ENCODE measurements at places on chromosomes 2 and 18.

DNA sequence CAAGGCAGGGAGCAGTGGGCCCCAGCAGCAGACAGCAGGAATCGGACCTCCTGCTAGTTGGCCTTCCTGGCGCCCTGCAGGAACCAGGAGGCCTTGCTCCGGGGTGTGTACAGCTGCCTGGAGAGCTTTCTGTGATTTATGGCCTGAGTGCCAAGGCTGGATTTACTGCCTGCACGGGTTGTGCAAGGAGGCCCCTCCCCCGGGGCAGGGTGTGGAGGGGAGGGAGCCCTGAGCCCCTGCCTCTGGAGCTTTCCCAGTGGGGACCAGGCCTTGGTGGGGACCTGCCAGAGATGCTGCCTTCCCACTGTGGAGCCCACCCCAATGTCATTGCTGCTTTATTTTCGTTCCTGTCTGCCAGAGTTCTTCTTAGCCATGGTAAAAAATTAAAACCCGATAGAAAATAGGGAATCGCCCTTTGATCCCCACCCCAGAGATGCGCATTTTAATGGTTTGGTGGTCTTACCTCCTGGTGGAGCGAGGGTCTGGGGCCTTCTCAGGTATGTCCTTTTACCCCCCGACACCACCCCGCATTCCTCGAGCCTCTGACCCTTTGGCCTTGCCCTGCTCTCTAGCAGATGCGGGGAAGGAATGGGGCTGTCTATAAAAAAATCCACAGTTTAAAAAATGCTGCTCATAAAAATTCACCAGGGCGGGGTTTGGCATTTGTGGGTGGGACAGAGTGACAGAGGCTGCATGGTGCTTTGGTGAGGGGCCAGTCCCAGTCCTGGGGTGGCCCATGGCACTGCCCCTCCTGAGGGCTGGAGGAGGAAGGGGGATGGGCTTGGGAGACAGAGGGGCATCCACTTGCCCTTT, 6.9 kb upstream of the RALB start:
- DNase-seq: no peak

- DNase-seq: no peak
Observed at GRCh38 chr2:189147361-189147760, 32.2 kb downstream of the COL5A2 start.

- DNase-seq: no peak
Observed at GRCh38 chr2:70420143-70420542, 118.3 kb upstream of the FAM136A start.

DNA sequence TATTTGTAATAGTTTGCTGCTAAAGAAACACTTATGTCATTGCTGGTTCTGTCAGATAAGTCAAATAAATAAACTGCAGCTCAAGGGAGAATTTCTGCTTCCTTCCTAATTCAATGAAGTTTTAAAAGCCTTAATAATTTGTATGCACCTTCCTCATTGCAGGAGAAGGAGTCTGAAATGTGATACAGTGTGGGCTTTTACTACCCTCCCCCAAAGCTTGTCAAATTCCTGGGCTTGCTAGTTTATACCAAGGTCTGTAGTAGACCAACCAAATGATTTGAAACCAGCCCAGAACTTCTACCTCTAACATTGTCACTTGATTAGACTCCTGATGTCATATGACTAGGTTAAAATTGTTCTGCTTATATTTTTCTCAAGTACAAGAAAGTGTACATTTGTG, 131.8 kb downstream of the DTNA start:
- DNase-seq: no peak

All from activated CD4-positive, alpha-beta T cell treated with anti-CD3 and anti-CD28 coated beads, Interleukin-2, amount 50 U/mL, for 48 hours (primary cell).